Body of pancreas (tissue), 4 donors: ENCODE measurements at places on chromosomes 2 and 18. TPM values are rescaled to one million over a fixed set of nuclear protein-coding genes. Genes with fewer than 3 reads are reported as not detected.

- H3K4me3 ChIP-seq, result no peak overlapping the region
- DNase-seq, result no peak
- no peak overlapping the region for H3K27ac ChIP-seq
- H3K4me1 ChIP-seq, result no peaks in the 10 kb centered on the region
- no peaks in the 10 kb centered on the region for H3K27me3 ChIP-seq
Observed at GRCh38 chr2:190636361-190636760, 12.5 kb upstream of the NAB1 start.

DNA sequence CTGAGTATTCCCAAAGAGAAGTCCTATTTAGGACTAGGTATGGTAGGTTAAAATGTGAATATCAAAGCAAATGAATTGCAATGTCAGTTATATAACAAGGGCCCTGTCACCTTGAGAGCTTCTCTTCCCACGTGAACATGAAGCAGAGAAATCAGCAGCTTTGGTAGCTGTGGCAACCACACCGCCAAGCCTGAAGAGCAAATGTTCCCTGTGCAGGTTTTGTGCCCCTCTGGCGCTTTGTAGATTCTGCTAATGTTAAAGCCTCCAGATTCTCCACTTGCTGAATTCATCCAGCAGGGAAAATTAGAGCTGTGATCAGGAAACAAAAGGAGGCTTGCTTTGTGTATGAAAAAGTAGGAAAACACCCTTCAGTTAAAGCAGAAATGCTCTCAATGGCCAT is 322.6 kb downstream of the RBM43 start:
- H3K27ac ChIP-seq, result no peak overlapping the region
- H3K27me3 ChIP-seq, result no peaks in the 10 kb centered on the region
- H3K4me1 ChIP-seq, result no peaks in the 10 kb centered on the region
- no peak overlapping the region for H3K4me3 ChIP-seq
- H3K36me3 ChIP-seq, result no peaks in the 10 kb centered on the region

DNA sequence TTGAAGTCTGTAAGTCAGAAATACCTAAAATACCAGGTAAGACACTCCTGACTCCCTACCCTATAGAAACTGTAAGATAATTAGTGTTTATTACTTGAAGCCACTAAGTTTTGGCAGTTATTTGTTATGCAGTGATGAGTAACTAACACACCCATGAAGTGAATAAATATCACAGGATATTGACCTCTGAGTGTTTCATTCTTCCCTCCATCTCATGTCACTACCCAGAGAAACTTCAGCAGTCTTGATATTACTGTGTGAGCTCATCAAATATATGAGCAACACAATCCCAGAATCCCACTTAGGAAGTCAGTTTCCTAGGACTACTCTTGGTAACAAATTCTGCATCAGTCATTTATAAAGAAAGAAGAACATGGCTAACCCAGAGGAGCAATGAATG is 529.7 kb downstream of the FBXO15 start:
- H3K4me3 ChIP-seq, result no peak overlapping the region
- no peak overlapping the region for H3K27ac ChIP-seq
- no peak for DNase-seq
- H3K27me3 ChIP-seq, result no peaks in the 10 kb centered on the region

DNA sequence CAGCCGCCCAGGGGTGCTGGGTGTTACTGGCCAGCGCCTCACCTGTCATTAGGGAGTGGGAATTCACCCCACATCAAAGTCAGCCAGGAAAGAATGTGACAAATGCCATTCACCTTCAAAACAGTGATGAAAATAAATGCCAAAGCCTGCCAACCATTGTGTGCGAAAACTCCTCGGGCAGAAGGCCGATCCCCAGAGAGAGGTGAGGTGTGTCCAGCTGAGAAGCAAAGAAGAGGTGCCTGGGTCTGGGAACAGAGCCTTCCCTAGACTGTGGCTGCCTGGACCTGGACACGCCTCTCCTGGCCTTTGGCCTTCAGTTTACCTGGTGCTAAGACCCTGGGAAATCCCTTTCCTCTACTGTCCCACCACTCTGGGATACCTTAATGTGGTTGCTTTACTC is 142.7 kb downstream of the CYP26B1 start:
- H3K27me3 ChIP-seq, result no peaks in the 10 kb centered on the region
- no peak for DNase-seq
- no peak overlapping the region for H3K4me3 ChIP-seq
- no peaks in the 10 kb centered on the region for H3K36me3 ChIP-seq
- H3K27ac ChIP-seq, result no peak overlapping the region

DNA sequence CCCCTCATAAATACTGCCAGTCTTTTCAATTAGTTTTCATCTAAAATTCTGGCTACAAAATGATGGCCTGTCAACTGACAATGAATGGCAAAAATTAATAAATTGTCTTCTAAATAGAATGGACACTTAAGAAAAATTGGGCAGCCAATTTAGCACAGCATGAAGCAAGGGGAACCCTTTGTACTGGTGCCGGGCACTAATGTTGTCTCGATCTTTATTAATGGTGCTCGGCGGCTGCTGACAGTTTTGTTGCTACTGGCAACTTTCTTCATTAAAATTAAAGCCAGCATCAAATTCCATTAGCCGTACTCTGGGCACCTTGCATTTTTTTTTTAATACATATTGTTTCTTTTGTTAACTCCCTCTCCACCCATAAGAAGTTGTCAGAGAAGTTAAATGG is 309.3 kb downstream of the GBX2 start:
- H3K27ac ChIP-seq, result no peak overlapping the region
- H3K27me3 ChIP-seq, result no peaks in the 10 kb centered on the region
- DNase-seq, result no peak
- no peaks in the 10 kb centered on the region for H3K4me1 ChIP-seq

DNA sequence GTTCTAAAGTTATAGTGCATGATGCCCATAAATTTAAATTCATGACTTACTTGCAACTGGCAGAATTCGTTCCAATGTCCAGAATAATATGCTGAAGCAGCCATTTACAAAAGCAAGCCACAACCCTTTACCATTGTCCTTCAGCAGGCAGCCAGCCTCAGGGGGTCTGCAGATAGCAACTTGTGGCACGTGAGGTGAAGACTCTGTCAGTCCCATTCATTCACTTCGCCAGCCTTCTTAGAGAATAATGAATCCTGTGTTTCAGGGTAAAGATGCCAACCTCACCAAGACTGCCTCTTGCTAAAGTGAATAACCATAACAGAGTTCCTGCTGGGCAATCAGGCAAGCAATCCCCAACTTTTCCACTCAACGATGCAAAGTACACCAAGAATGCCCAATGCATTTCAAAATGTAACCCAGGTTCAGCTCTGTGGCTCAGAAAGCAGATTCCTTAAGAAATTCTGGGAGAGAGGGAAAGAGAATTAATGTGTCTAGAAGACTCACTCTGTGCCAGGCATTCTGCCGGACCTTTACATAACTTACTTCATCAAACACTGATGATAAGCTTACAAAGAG is 315.4 kb downstream of the NCKAP5 start:
- H3K36me3 ChIP-seq, result no peaks in the 10 kb centered on the region
- H3K4me3 ChIP-seq, result no peak overlapping the region
- DNase-seq, result no peak
- H3K27me3 ChIP-seq, result no peaks in the 10 kb centered on the region

DNA sequence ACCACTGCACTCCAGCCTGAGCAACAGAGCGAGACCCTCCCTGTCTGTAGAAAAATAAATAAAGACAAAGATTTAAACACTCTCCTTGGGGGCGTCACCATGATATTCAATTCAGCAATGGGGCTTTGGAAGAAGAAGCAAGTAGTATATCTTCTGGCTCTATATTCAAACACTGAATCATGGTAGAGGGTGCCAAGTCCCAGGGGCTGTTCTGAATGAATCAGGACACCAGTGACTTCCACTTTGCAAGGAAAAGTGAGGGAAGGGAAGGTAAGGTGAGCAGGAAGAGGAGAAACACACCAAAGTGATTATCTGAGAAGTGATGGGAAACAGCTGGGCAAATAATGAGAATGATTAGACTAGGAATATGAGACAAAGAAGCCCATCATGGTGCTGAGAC is 80.5 kb downstream of the AAK1 start:
- no peak for DNase-seq
- peaks cover 36% of the 10 kb centered on the region for H3K4me1 ChIP-seq
- H3K27me3 ChIP-seq, result no peaks in the 10 kb centered on the region
- H3K36me3 ChIP-seq, result no peaks in the 10 kb centered on the region
- H3K27ac ChIP-seq, result no peak overlapping the region

DNA sequence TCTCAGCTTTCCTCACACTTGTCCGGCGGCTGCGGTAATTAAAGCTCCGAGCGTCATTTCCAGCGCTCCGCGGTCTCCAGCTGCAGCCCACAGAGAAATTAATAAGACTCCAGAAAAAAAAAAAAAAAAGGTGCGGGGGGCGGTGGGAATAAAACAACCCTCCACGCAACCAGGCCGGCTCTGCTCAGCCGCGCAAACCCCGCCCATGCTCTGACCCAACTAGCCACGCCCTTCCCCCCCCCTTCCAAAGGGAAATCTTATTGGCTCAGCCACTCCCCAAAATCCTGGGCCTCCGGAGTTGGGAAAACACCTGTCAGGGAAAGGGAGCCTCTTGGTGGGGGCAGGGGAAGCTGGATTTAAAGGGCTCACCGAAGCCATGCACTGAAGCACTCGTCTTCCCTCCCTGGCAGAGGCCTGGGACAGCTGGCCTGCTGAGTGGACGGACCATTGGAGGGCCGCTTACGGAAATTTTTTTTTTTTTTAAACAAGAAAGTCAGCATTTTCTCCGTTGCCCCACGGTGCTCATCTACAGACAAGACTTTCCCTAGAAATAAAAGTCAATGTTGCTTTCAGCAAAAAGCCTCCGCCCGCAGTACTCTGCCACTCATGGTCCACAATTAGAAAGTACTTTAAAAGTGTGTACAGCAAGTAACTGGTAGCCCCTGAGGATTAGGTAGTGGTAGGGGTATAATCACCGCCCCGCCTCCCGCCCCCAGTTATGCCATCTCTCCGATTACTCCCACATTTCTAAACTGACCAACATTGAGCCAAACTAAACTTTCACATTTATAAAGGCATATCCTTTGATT is 674 bp upstream of the ERBB4 start:
- H3K4me3 ChIP-seq, result peak overlapping the region; percentile 27
- DNase-seq, result peak; percentile 87
- H3K27ac ChIP-seq, result peak overlapping the region; percentile 69
- peaks cover 19% of the 10 kb centered on the region for H3K4me1 ChIP-seq

GRCh38 chr2:124640221-124640750 is 615.2 kb downstream of the CNTNAP5 start:
- H3K4me3 ChIP-seq, result no peak overlapping the region

- no peaks in the 10 kb centered on the region for H3K4me1 ChIP-seq
- no peak for DNase-seq
- H3K36me3 ChIP-seq, result peaks cover 5% of the 10 kb centered on the region
- no peaks in the 10 kb centered on the region for H3K27me3 ChIP-seq
- no peak overlapping the region for H3K27ac ChIP-seq
Observed at GRCh38 chr2:70078384-70078783, 8.9 kb upstream of the PCBP1 start.

- H3K27me3 ChIP-seq, result no peaks in the 10 kb centered on the region
- no peaks in the 10 kb centered on the region for H3K36me3 ChIP-seq
- H3K4me1 ChIP-seq, result peaks cover 40% of the 10 kb centered on the region
Observed at GRCh38 chr2:42921147-42921520, 128.8 kb upstream of the HAAO start.

DNA sequence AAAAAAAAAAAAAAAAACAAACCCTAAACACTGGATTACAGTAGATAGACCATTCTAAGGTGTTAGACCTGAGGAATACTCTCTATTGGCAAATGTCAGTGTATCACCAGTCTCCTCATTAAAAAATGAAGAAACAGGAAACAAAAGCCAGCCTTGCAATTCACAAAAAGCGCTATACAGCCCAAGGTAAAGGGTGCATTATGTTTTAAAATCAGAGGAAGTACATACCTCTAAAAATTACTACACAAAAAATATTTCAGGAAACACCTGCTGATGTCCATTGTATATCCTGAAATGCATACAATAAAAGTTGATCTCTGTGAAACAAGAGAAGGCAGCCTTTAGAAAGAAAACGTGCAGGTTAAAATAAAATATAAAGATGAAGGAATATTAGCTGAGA is 54.9 kb upstream of the TSPYL6 start:
- H3K4me1 ChIP-seq, result no peaks in the 10 kb centered on the region
- no peak for DNase-seq
- H3K36me3 ChIP-seq, result no peaks in the 10 kb centered on the region
- H3K27ac ChIP-seq, result no peak overlapping the region

- no peaks in the 10 kb centered on the region for H3K27me3 ChIP-seq
- H3K4me3 ChIP-seq, result no peak overlapping the region
- H3K27ac ChIP-seq, result no peak overlapping the region
- DNase-seq, result no peak
- no peaks in the 10 kb centered on the region for H3K4me1 ChIP-seq
Observed at GRCh38 chr2:45132551-45132950, 123.3 kb upstream of the SIX2 start.

DNA sequence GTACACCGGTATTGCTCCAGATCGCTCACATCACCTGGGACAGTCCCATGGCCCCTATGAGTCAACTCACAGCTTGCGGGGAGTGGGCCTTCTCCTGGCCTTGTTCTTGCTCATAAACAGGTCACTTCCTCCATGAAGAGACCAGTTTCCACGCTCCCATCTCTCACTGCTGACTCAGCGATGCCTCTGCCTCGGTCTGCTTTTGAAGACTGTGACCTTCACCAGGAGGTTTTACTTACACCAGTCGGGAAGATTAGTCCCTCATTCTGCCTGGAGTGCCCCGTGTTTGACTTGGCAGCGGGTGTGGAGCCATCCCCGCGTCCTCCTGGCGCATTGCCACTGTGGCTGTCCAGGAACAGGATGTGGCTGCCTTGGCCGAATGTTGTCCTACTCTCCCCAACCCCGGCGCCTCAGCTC is 159.8 kb downstream of the RHBDD1 start:
- no peaks in the 10 kb centered on the region for H3K4me1 ChIP-seq
- no peak overlapping the region for H3K27ac ChIP-seq
- no peaks in the 10 kb centered on the region for H3K27me3 ChIP-seq
- no peaks in the 10 kb centered on the region for H3K36me3 ChIP-seq
- DNase-seq, result no peak

GRCh38 chr2:234411793-234412192 is 85.1 kb downstream of the ARL4C start:
- H3K4me1 ChIP-seq, result no peaks in the 10 kb centered on the region
- H3K36me3 ChIP-seq, result no peaks in the 10 kb centered on the region
- no peak for DNase-seq

DNA sequence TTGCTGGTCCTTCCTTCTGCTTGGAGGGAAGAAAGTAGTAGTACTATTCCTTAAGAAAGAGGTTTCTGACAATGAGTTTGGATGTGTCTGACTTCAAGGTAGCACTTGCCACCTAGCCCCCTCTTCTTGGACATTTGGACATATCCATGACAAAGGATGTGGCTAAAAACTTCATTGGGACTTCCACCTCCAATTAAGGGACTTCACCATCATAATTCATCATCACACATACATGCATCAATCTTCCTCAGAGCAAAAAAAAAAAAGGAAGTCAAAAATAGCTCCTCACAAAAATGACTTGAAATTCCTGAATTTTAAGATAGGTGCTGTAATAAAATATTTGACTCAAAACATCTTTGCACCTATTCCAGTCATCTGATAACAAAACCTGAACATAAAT is 23.4 kb upstream of the PEX13 start:
- H3K27ac ChIP-seq, result no peak overlapping the region
- H3K4me3 ChIP-seq, result no peak overlapping the region
- H3K36me3 ChIP-seq, result no peaks in the 10 kb centered on the region
- DNase-seq, result no peak
- no peaks in the 10 kb centered on the region for H3K27me3 ChIP-seq

SLC16A14 gene
- total RNA-seq, result 0.99 TPM

GLI2 gene
- total RNA-seq, result 1.3 TPM

CD226 gene
- total RNA-seq, result 0.33 TPM

CERKL gene
- total RNA-seq, result 0.52 TPM

DPP10 gene
- total RNA-seq, result 3.1 TPM

UPP2 gene
- not detected for total RNA-seq

PRKAG3 gene
- not detected for total RNA-seq

SGPP2 gene
- total RNA-seq, result 4.0 TPM

KIF1A gene
- 79.1 TPM for total RNA-seq

TEX44 gene
- total RNA-seq, result not detected

EEF1B2 gene
- total RNA-seq, result 174 TPM

IL1R1 gene
- 53.4 TPM for total RNA-seq
